Urothelium cell line (cell line): ENCODE measurements at places on chromosomes 3 and 15.
A peak's percentile ranks its signal among the peaks of the same experiment; 100 is the strongest.

- peak; percentile 54 for DNase-seq
Measured at GRCh38 chr3:38655708-38656300, 6.3 kb upstream of the SCN5A start.

DNA sequence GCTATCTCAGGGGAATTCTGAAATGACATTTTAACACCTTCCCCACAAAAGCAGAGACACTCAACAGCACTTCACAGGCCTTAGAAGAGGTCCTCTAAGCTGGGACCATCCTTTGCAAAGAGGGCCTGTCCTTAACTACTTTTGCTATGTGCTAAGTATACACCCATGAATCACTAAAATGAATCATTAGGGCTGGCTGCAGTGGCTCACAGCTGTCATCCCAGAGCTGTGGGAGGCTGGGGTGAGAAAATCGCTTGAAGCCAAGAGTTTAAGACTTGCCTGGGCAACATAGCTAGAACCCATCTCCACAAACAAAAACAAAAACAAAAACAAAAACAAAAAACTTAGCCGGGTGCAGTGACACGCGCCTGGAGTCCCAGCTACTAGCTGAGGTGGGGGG is 53.9 kb upstream of the MELTF start:
- DNase-seq, result peak; percentile 12

DNA sequence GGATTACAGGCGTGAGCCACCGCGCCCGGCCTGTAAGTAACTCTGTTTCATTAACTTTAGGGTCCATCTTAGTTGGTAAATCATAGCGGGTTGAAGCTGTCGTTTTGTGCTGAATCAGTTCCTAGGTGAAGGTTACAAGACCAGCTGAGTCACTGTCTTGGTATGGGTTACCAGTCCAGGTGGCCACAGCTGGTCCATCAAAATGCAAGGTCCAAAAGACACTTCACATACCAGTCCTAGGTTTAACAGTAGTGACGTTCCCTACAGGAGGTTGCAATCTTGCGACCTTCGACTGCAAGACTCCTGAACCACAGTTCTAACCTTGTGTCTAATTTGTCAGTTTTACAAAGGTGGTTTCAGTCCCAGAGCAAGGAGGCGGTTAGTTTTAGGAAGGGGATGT is 160.1 kb upstream of the ATP10A start:
- DNase-seq, result peak; percentile 31

DNA sequence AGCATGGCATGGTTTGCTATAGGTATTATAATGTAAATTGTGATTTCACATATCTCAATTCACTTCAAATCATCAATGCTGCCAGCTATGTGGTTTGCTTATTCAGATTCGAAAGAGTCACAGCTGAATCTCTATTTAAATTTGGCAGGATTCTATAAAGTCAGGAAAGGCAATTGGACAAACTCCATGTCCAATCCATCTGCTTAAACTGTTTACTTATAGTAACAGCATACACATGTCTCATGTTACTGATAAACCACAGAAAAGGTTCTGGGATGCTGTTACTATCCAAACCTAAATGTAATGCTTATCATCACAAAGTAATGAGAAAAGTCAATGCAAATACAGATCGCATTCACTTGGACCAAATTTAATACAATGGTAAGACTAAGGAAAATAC is 229.7 kb downstream of the ISL2 start:
- DNase-seq, result no peak

DNA sequence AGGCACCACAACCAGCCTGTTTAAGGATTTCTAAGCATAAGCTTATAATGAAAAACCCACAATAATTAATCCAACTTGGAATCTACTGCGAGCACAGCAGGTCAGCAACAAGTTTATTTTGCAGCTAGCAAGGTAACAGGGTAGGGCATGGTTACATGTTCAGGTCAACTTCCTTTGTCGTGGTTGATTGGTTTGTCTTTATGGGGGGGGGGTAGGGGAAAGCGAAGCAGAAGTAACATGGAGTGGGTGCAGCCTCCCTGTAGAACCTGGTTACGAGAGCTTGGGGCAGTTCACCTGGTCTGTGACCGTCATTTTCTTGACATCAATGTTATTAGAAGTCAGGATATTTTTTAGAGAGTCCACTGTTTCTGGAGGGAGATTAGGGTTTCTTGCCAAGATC is 15.1 kb downstream of the APOD start:
- no peak for DNase-seq

DNA sequence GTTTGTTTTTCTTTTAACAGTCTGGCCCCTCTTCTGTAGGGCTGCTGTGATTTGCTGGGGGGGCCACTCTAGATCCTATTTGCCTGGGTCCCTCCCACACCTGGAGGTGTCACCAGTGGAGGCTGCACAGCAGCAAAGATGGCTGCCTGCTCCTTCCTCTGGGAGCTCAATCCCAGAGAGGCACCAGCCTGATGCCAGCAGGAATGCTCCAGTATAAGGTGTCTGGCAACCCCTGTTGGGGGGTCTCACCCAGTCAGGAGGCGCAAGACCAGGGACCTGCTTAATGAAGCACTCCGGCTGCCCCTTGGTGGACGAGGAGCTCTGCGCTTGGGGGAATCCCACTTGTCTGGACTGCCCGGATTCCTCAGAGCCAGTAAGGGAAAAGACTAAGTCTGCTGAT is 118.3 kb downstream of the GAP43 start:
- no peak for DNase-seq

- DNase-seq, result peak; percentile 26
Measured at GRCh38 chr3:141876891-141877621, 613 bp downstream of the ATP1B3 start.

DNA sequence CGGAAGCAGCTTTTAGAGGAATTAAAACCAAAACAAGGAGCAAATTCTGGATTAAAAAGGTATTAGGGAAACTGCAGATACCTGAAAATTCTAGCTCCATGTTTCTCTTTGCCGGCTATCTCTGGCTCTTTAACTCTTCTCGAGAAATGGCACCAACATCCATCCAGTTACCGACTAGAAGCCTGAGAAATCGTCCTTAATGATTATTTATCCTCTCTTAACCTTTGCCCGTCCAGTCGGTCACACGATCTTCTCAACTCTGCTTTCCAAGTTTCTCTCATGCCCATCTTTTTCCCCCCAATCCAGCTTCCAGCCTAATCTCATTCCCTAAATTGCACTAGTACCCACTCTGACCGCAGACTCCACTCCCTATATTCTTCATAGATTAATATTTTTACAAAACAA is 596 bp upstream of the SGO1 start:
- DNase-seq, result peak; percentile 4

DNA sequence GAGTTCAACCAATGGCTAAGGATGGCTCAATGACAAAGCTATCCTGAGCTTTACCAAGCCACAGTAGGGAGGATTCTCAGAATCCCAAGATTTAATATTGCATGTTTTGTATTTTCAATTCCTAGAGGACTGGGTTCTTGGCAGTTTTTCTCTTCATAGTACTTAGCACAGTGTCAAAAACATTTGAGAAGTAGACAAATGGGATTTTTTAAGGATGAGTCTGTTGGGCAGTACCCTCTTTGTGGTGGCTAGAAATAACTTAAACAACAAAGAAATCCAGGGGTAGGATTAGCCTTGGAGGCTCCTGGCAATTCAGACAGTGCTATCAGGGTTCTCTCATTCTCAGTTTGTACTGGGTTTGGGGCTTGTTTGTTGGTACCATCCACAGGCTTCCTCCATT is 212.8 kb upstream of the RORA start:
- DNase-seq, result no peak

DNA sequence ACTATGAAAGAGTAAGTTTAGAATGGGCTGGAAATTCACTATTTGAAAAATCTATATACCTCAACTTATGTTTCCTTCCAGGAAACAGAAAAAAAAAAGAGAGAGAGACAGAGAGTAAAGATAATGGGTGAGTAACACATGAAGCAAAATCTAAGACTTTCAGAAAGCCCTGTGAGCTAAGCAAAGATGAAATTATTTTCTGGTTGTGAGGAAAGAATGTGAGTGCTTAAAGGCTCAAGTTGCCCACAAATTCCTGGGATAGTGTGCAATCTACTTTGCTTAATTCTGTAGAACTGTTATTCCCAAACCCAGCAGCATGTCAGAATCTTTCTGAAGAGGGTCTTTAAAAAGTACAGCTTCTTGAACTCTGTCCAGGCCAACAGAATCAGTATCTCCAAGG is 337.7 kb upstream of the AGTR1 start:
- no peak for DNase-seq

- no peak for DNase-seq
Measured at GRCh38 chr3:87833039-87833377, 225.8 kb downstream of the CGGBP1 start.

DNA sequence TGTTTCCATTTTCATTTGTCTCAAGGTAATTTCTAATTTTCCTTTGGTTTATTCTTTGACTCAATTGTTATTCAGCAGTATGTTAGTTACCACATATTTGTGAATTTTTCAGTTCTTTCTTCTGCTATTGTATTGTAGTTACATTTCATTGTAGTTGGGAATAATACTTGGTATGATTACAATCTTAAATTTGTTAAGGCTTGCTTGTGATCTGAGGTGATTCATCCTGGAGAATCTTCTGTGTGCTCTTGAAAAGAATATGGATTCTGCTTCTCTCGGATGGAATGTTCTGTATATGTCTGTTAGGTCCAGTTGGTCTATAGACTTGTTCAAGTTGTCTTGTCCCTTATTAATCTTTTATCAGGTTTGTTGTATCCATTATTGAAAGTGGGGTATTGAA is 63.4 kb upstream of the VEPH1 start:
- no peak for DNase-seq

DNA sequence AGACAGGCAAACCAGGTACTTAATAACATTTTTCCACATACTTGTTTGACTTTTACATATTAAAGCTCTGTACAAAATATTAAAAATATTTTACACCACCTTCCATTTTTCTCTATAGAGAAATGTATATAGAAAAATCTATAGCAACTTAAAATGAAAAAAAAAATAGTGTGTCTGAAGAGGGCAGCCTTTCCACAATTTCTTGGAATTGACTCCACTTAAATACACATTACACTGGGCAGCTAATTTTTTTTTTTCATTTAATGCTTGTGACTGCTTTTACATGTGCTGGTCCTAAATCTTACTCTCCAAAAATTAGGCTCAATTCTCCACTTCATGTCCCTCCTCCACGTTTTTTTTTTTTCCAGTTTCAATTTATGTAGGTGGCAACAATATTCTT is 427.0 kb upstream of the RBMS3 start:
- DNase-seq, result no peak

DNA sequence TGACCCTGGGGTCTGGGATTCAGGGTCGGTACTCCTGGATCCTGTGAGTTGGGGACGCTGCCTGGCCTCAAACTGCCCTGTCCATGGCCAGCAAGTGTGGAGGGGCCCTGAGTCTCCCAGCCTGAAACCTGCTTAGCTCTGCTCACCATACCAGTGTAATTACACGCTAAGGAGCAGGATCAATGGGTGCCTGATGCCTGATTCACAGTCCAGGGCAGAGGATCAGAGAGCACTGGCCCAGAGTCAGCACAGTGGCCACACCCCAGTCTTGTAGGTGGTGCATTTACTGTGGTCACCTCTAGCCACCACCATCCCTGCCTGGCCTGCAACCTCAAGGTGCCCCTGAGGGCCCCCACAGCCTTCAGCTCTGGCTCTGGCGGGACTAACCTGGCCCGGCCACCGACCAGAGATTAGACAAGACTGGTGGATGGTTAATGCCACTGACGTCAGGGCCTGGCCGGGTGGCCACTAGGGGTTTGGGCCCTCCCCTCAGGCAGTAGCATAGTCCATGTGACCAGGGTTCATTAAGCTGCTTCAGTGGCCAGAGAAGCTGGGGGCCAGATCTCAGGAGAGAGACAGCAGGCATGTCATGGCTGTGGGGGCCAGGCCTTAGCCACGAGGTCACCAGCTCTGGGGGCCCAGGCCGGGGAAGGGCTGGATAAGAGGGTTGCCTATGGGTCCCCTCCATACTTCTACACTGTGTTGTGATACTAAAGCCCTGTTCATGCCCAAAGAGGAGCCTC is 3.3 kb upstream of the SLC38A3 start:
- DNase-seq, result no peak

GRCh38 chr3:148943506-148944205 is 47.7 kb upstream of the GYG1 start:
- DNase-seq, result peak; percentile 70

- DNase-seq, result peak; percentile 85
Measured at GRCh38 chr3:48429317-48429959, 448 bp downstream of the PLXNB1 start.
